T-helper 2 cell treated with Interferon-gamma antibody and Interleukin-4, amounts not matched to agents 5 μg/mL and 100 μg/mL, for 36 hours (primary cell): ENCODE measurements at places on chromosomes 1 and 21.

GRCh38 chr1:154857441-154858215 lies 12.5 kb downstream of the KCNN3 start:
- peak; percentile 14 for DNase-seq

DNA sequence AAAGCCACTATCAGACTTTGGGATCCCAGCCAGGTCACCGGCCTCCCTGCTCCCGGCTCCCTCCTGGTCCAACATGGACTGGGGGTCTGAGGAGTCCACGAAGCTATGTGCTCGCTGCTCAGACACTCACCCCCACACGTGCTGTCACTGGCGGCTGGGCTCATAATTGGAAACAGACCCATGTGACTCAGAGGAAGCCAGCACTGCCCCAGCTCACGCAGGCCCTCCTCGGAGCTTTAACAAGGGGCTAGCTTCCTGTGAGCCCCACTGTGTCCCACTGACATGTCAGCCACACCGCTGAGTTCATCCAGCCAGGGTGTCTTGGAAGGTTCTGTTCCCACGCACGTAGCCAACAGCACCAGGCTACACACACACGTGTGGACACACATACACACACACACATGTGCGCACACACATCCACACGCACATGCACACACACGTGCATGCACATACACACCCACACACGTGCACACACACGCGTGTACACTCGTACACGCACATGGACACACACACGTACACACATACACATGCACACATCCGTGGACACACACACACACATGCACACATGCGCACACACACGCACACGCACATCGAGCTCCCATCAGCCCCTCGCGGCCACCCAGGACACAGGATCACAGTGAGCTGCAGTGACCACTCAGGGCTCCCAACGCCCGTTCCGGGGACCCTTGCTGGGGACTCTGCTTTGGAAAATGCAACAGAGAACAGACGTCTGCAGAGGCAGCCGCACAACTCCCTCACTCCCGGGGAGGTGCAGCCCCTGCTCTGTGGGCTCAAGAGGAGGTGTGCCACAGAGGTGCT lies 18.4 kb upstream of the COL6A2 start:
- DNase-seq: peak; percentile 2

DNA sequence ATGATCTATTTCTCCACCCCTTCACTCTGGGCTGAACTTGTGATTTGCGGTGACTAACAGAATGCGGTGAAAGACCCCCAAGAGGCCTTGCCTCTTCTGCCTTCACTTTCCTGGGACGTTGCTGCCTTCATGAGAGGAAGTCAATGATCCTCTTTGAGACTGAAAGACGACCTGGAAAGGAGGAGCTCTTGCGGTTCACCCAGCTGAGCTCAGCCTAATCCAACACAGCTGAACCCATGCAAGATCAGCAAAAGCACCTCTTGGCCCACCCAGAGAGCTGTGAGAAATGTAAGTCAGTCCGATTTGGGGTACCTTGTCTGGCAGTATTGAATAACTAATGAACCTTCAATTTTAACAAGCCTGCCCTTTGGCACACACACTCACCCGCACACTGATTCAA lies 767.4 kb upstream of the TPTE start:
- DNase-seq: no peak

DNA sequence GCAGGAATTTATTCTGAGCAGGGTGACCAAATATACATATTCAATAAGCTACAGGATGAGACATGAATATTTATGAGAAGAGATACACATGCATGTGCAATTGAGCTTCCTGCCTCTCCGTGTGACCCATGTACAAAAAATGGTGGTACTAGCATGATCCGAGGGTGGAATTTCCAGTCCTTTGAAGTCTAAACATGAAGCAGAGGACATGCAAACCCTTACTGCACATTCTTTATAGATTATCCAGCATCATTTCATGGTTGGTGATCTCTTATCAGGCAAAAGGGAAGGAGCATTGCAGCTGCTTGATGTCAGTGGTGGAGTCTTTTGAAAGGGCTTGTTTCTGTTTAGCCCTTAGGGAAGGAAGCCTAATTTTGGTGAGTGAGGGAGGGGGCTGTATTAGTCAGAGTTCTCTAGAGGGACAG lies 448.6 kb downstream of the SETD4 start:
- no peak for DNase-seq

- no peak for DNase-seq
Measured at GRCh38 chr1:103197216-103197615, 88.9 kb upstream of the COL11A1 start.

DNA sequence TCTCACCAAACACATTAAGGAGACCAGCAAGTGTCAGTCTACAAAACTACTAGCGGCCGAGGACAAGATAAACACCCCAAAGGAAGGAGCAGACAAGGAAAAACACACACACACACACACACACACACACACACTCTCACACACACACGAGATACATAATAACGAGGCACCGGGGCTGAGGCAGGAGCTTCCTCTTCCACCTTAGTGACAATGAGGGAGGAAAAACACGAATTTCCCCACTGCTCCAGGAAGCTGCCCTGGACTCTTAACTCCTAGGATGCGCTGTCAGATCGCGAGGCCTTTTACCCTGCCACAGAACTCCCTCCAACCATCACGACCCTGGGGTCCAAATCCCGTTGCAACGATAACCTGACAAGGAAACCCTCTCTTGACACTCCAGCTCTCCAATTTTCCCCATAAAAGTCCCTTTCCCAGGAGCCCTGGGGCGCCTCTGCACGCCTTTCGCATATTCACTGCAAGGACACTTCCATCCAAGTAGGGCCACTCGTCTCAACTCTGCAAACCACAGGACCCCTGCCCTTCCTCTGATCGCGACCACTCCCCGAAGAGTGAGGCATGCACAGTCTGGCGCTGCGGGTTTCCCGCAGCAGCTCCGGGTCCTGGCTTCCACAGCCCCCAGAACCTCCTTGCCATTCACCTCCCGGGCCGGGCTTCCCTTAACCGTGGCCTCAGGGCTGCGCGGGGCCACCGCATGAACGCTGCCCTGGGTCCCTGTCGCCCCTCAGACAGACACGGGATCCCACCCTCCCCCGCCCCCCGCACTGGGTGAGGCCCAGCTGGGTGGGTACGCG lies 581 bp downstream of the ETV3 start:
- no peak for DNase-seq

GRCh38 chr1:93033785-93034184 lies 45.3 kb upstream of the MTF2 start:
- DNase-seq: no peak

DNA sequence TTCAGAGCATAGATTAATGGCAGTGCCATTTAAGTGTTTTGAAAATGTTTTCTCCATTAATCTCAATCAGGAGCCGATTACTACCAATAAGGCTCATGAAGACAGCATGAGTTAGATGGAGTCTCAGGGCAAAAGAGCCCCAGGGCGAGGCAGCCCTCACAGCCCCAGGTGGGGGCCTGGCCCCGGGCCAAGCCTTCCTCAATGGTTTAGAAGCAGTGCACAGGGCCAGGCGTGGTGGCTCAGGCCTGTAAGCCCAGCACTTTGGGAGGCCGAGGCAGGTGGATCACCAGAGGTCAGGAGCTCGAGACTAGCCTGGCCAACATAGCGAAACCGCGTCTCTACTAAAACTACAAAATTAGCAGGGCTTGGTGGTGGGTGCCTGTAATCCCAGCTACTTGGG lies 348.1 kb upstream of the VAMP3 start:
- no peak for DNase-seq

DNA sequence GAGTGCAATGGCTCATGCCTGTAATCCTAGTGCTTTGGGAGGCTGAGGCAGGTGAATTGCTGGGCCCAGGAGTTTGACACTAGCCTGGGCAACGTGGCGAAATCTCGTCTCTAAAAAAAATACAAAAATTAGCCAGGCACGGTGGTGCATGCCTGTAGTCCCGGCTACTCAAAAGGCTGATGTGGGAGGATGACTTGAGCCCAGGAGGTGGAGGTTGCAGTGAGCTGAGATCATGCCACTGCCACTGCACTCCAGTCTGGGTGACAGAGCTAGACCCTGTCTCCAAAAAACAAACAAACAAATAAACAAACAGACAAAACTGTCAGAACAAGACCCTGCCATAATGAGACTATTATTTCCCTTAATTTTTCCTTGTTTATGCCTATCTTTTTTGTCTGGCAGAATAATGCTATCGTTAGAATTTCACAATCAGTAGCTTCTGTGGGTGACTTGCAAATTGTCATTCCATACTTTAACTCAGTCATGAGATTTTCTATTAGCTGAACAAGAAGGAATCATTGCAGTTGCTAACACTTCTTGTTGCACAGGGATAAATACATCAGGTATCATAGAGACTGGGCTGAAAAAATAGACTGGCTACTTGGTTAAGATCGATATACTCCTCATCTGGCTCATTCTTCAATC lies 7.5 kb upstream of the THEM4 start:
- no peak for DNase-seq

- DNase-seq: no peak
Measured at GRCh38 chr1:182071924-182072323, 10.4 kb upstream of the ZNF648 start.

GRCh38 chr1:80202118-80202517 lies 1195.6 kb upstream of the ADGRL4 start:
- no peak for DNase-seq

DNA sequence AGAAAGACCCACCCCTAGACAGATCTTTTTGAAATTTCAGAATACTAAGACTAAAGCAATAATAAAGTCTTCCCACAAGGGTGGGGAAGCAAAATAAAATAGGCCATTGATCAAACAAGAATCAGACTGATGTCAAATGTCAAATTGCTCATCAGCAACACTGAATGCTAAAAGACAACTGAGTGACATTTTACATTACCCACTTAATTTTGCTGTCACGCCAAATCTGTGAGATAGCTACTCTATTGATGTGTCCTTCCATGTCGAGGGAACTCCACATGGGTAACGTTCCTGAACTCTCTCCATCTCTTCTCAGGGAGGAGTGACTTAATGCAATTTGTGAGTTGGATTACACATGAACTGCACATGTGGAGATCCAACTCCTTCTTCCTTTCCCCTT lies 271.7 kb upstream of the CAMK1G start:
- no peak for DNase-seq

- no peak for DNase-seq
Measured at GRCh38 chr1:71492298-71493041, 411.6 kb upstream of the ZRANB2 start.

- DNase-seq: peak; percentile 84
Measured at GRCh38 chr1:235999259-235999925, 65.5 kb downstream of the NID1 start.

GRCh38 chr21:41536827-41537103 lies 28.8 kb upstream of the TMPRSS2 start:
- no peak for DNase-seq

- DNase-seq: no peak
Measured at GRCh38 chr1:199804526-199804925, 223.0 kb upstream of the NR5A2 start.

GRCh38 chr1:154609398-154610380 lies 1.7 kb upstream of the ADAR start:
- peak; percentile 50 for DNase-seq

GRCh38 chr1:34360574-34360973 lies 183.9 kb downstream of the C1orf94 start:
- DNase-seq: no peak

GRCh38 chr1:34784751-34785221 lies 3.8 kb downstream of the GJB3 start:
- no peak for DNase-seq

DNA sequence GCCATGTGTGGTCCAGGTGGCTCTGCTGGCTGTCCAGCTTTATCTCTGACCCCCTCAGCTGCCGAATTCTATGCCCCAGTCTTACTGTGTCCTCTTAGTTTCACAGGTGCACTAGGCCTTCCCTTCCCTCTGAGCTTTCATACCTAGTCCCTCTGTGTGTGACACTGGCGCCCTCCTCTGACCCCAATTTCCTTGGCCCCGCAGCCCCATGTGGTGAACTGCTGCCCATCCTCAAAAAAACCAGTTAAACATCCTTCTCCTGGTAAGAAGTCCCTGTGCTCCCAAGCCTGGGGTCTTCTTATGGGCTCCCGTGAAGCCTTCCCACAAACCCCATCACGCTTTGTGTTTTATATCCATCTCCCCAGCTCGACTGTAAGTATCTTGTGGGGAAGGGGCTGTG lies 93.9 kb upstream of the TSPAN2 start:
- no peak for DNase-seq

DNA sequence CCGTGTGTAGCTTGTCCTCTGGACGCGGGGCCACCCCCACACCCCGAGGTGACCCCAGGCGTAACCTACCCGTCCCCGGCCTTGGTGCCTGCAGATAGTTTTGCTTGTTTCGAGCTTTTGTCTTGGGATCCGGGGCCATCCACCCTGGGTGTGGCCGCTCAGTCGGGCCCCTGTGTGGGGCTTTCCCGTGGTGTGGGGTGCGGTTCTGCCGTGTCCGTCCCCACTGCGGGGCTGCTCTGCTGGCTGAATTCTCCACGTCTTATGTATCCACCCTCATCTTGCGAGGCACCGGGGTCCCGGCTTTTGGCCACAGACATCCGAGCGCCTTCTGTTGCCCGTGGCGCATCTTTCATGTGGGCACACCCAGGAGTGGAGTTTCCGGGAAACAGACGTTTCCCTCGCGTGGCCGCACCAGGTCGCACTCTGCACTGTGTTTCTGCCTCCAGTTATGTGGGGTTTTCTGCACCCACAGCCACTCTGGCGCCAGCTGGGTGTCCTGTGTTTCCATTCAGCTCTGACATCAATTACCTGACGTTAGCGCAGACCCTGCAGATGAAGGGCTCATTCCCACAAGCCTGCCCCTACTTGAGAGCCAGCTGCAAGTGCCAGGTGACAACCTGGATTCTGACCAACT lies 64.9 kb downstream of the PRKCZ start:
- no peak for DNase-seq

DNA sequence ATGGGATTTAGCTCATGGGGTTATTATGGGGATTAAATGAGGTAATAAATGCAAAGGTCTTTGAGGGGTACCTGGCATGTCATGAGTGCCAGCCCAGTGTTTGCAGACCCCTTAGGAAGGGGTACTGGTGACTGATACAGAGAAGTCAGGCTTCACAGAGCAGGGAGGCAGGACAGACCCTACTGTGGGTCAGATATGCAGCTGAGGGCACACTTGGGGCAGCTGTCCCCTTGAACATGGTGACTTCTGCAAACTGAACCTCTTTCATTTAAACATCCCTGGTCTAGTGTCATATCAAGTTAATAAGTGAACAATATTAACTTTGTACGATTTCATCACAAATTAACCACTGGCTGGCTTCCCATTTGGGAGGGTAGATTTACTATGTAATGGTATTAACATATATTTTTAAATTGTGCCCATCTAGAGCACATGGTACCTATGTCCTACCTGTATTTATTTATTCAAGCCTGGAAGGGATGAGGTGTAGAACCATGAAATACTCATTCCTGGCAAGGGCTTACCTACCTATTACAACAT lies 25.9 kb downstream of the STPG1 start:
- DNase-seq: no peak

GRCh38 chr1:159867664-159868026 lies 5.2 kb upstream of the VSIG8 start:
- no peak for DNase-seq

- no peak for DNase-seq
Measured at GRCh38 chr1:221149111-221149510, 269.9 kb downstream of the HLX start.

DNA sequence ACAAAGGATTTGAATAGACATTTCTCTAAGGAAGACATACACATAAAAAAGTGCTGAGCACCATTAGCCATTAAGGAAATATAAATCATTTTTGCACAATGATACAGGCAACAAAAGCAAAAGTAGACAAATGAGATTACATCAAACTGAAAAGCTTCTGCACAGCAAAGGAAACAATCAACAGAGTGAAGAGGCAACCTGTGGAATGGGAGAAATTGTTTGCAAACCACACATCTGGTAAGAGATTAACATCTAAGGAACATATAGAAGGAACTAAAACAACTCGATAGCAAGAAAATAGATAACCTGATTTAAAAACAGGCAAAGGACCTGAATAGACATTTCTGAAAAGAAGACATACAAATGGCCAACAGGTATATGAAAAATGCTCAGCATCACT lies 57.5 kb downstream of the ZSCAN20 start:
- no peak for DNase-seq
